WTC11 (cell line): ENCODE measurements at places on chromosomes 7 and 10. TPM values are rescaled to one million over a fixed set of nuclear protein-coding genes. Genes with fewer than 3 reads are reported as not detected.

Gene EXOC4
- total RNA-seq, result 62.0 to 72.4 TPM (median 66.8 TPM) in 3 replicates

DNA sequence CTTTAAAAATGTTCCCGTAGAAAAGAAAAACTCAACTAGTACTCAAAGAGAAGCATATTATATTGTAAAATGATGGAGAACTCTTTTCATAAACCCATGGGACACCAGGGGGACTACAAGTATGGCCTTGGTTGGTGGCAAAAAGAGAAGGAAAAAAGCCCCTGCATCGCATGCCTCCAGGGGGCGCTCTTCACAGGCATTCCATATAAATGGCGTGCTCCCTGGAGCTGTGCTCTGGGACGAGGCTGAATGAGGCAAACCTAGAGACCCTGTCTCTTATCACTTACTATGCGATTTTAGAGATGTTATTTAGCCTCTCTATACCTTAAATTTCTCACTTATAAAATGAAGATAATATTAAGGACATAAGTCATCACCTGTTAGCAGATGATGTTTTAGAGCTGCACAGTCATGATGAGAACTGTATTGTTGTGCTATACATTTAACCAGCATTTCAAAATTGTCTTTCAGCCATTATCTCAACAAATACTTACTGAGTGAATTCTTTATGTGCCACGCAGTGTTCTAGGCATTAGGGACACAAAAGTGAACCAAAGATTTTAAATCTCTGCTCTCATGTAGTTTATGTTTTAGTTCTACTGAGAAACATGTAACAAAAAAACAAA, 105.8 kb downstream of the ARHGAP21 start:
- no peaks in the 10 kb centered on the region for H3K27me3 ChIP-seq
- H3K4me3 ChIP-seq, result no peak overlapping the region
- peak overlapping the region; percentile 29; the same call in 1 of the 2 replicates for H3K27ac ChIP-seq
- peak; percentile 83 for DNase-seq
- H3K36me3 ChIP-seq, result peaks cover 4% of the 10 kb centered on the region
- H3K4me1 ChIP-seq, result no peaks in the 10 kb centered on the region

GRCh38 chr7:143905509-143905908, 3.5 kb upstream of the TCAF1 start:
- H3K27ac ChIP-seq, result no peak overlapping the region
- H3K27me3 ChIP-seq, result peaks cover 4% of the 10 kb centered on the region; the same call in 1 of the 2 replicates
- no peak for DNase-seq
- H3K4me1 ChIP-seq, result peaks cover 57% of the 10 kb centered on the region
- peak overlapping the region; percentile 6; the same call in 1 of the 2 replicates for H3K4me3 ChIP-seq

Gene CALCR
- 0.81 to 1.3 TPM (median 1.2 TPM) in 3 replicates for total RNA-seq

DNA sequence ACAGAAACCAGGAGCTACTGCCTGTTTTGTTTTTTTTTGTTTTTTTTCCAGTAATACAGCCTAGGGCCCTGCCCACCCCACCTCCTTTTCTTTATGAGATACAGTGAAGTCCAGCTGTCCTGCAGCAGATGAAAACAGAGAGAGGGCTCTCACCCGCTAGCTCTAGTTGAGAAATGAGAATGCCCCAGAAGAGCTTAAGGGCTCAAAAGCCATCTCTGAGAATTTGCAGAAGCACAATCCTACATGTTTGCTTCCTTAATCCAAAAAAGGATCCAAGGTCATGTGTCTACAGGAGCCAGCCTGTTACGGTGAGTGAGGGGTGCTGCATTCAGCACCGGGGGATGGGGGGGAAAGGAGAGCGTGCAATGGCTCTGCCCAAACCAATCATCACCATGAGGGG, 122.7 kb downstream of the KCNMA1 start:
- H3K4me3 ChIP-seq, result no peak overlapping the region
- no peak for DNase-seq
- H3K27me3 ChIP-seq, result no peaks in the 10 kb centered on the region
- no peak overlapping the region for H3K27ac ChIP-seq

DNA sequence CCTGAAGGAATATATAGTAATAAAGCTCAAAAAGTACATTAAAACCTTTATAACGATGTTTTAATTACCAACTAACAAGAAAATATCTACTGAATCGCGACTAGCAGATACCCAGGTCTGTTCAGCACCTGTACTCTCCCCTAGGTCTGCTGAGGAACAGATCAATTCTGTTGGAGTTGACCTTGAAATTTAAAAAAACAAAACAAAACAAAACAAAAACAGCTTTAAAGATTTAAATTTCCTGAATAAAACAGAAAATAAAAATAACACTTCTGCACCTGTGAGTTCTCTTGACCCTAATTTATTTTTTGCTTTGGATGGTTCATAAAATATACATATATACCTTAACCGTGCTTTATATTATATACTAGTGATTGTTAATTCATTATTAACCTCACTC, 24.6 kb downstream of the DIP2C start:
- peaks cover 11% of the 10 kb centered on the region for H3K4me1 ChIP-seq
- no peak for DNase-seq
- H3K4me3 ChIP-seq, result no peak overlapping the region
- H3K27ac ChIP-seq, result no peak overlapping the region
- no peaks in the 10 kb centered on the region for H3K27me3 ChIP-seq

DNA sequence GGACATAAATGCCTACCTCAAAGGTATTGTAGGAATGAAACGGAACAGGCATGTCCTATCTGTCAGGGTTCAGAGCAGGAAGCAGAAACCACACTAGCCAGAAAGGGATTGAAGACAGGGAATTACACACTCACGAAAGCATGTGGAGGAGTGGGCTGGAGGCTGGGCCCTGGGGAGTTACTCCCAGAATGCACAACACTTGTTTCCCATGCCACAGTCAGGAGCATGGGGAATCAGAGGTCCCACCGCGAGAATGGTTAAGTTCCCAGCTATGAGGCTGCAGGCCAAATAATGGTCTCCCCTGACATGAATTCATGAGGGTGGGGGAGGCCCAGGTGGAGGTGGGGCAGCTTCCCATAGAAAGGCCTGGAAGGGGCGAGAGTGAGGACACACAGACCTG, 212.7 kb downstream of the HERPUD2 start:
- H3K36me3 ChIP-seq, result no peaks in the 10 kb centered on the region
- no peak overlapping the region for H3K4me3 ChIP-seq
